A549 treated with GW870086 at 1 μM for 4 hours (cell line): ENCODE measurements at places on chromosomes 16 and 17. TPM values are rescaled to one million over a fixed set of nuclear protein-coding genes. Genes with fewer than 3 reads are reported as not detected.

SMTNL2 gene
- total RNA-seq, result 0.37 to 1.3 TPM (median 0.64 TPM) in 5 replicates

ST3GAL2 gene
- total RNA-seq, result 19.3 to 27.1 TPM (median 24.2 TPM) in 5 replicates

SPNS2 gene
- 10.8 to 21.8 TPM (median 16.4 TPM) in 5 replicates for total RNA-seq

TBC1D3G gene
- not detected in 5 replicates for total RNA-seq

GINS3 gene
- total RNA-seq, result 23.3 to 25.3 TPM (median 24.0 TPM) in 5 replicates

WNT9B gene
- total RNA-seq, result not detected in 5 replicates

PPP1R27 gene
- total RNA-seq, result 0.19 to 0.47 TPM (median 0.24 TPM) in 4 of 5 replicates, not detected in the other
